ENCODE measurements at places on chromosomes 1 and 21.

GRCh38 chr1:78797108-78797781 is 147.6 kb downstream of the IFI44 start:
- no peak for DNase-seq

DNA sequence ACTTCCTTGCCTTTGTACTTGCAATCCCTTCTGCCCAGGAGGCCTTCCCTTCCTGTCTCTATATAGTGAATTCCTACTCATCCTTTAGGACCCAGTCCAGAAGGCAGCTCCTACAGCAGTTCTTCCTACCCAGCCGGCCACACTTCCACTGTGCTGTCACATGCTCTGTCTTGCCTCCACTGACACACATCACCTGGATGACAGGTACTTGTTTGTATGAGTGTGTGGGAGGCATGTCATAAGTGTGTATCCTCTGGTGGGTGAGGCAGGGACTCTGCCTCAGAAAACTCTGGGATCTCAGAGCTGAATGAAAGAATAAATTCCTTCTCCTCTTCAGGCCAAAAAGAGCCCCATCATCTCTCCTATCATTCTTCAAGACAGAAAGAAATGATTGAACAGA is 5.1 kb upstream of the OSCP1 start:
- DNase-seq = no peak

DNA sequence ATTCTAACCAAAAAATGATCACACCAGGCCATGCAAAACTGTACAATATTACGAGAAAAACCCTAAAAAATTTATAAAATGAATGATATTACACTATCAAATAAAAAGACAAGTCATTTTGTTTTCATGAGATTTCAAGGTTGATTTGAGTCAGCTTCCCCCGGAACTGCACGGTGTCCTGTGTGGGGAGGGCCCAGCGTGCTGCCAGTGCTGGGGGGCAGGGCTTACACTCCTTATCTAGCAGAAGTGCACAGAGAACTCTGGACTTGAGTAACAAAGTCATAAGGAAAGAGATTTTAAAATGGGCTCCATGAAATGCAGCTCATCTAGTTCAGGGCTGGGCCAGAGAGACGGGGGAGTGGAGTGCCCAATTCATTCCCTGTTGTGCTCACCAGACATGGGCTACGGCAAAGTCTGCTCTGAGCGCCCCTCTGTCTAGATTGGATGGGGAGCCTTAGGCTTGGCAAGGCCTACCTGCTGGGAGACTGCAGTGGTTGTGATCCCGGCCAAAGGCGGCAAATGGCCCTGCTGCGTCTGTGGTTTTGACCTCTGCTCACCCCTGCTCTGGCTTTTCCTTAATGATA is 50.1 kb downstream of the COQ8A start:
- no peak for DNase-seq

- DNase-seq = no peak
Measured at GRCh38 chr1:213572912-213573647, 414.7 kb upstream of the PROX1 start.

- DNase-seq = no peak
Measured at GRCh38 chr1:202892501-202892900, 3.6 kb upstream of the RABIF start.

- DNase-seq = no peak
Measured at GRCh38 chr1:241299347-241299746, 57.7 kb downstream of the RGS7 start.

All from stimulated activated CD8-positive, alpha-beta memory T cell treated with anti-CD3 and anti-CD28 coated beads, Interleukin-4, amount 100 ng/mL, for 4 hours (primary cell).